ENCODE measurements at places on chromosomes 5 and 9.

DNA sequence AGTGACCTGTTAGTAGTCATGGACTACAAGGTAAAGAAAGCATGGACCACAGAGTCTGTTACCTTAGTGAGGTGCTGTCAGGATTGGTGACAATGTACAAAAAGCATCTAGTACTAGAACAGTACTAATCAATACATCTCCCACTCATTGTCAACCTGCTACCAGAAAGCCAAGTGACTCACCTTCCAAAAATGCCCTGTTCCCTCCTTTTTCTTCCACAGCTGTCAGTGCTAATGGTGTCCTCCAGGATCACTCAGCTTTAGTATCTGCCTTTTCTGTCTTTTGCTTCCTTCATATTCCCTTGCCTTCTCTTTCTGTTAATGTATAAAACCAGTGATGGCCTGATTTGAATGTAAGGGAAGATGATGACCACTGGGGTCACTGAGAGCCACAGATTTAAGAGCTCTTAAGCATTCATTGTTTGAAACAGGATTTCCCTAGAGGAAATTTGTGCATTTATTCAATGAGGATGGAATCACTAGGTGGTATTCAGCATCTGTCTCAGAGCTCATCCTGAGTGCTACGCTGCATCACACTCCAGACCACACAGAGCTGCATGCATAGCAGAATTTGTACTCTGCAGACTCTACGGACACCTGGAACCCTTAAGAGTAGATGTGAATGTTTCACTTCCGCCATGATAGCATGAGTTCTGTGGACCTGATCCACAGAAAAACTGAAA lies 71.0 kb downstream of the SV2C start:
- DNase-seq, result no peak

DNA sequence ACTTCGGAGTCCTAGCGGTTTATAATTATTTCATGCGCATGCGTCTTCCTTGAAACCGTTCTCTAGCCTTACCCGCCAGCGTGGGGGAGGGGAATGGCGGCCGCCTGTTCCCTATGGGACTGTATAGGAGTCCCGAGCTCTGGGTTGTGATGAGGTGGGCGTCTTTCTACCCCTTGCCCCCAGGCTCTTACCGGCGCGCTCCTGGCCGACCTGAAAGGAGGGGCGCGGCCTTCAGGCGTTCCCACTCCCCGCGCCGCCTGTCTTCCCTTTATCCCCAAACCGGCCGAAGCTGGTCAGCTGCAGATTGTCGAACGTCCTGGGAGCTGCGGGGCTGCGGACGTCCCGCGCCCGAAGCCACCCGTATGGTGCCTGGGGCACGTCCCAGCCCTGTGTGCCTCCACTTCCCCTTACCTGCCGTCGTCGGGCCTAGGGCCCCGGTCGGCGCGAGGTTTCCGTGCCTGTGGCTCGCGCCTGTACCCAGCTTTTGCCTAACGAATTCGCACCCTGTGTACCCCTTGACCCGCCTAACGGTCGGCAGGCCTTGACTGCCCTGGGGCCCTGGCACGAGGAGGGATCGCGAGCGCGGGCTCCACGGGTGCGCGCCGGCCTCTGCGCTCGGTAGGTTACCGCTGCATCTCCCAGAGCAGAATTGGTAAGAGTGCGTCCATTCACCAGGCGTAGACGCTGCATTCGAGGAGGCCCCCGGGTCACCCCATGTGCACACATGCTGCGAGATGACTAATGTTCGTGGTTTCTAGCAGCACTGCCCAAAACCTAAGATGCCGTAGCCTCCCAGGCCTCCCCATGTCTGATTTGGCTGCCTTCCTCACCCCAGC lies 653 bp upstream of the HNRNPH1 start:
- peak; percentile 34 for DNase-seq

DNA sequence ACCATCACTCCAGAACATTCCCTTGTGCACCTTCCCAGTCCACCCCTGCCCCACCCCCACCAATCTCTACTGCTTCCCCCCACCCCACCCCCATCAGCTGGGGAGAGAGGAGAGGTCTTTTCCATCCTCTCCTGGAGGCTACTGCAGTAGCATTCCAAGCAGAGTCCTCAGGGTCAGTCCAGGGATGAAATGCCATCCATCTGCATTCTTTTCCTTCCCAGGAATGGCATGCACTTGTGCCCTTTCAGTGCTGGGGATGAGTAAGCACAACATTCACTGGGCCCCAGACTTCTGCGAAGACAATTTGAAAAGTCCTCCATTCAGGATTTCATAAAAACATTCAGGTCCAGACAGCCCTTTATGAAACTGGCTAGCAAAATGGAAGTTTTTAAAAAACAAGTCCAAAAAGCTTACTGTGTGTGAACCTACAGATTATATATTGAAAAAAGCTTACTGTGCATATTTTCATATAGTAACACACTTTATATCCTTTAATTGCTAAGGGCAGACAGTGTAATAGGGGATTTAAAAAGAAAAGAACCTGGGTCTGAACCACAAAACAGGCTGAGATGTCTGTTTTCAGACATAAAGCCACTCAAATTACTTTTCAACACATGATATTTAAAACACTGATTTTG lies 50.0 kb upstream of the GOLPH3 start:
- no peak for DNase-seq

- DNase-seq, result no peak
Measured at GRCh38 chr5:157167214-157167621, 1.2 kb upstream of the GARIN3 start.

DNA sequence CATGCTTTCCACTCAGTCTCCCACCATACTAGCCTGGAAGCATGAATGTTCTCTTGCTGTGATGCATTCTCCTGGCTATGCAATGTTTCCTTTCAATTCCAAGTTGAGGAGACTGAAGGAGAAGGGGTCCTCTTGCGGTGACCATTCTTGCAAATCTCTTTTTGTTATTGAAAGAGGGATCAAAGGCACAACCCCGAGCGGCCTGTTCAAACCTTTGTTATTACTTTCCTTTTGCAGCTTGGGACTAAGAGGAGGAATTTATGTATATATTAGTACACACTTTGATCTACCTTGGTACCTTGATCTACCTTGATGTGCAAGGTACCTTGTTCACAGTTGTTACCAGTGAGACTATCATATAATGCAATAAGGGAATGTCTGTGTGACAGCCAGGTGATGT lies 147.3 kb downstream of the KCTD16 start:
- DNase-seq, result no peak

GRCh38 chr9:2621722-2622460 lies at the start of gene VLDLR:
Gene VLDLR (plus strand): TSS chr9:2621787. CDS start chr9:2622190, 403 bp downstream.
- no peak for DNase-seq

GRCh38 chr9:7935681-7936080 lies 136.1 kb upstream of the DMAC1 start:
- no peak for DNase-seq

DNA sequence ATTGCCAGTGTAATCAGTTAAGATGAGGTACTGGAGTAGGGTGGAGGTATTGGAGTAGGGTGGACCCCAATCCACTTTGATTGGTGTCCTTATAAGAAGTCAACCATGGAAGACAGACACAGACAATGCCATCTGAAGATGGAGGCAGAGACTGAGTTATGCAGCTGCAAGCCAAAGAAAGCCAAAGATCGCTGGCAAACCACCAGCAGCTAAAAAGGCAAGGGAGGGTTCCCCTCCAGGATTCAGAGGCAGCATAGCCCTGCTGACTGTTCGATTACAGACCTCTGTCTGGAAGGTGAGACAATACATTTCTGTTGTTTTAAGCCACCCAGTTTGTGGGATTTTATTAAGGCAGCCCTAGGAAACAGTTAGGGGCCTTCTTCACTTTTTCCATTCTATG lies 30.5 kb upstream of the CKMT2 start:
- no peak for DNase-seq

DNA sequence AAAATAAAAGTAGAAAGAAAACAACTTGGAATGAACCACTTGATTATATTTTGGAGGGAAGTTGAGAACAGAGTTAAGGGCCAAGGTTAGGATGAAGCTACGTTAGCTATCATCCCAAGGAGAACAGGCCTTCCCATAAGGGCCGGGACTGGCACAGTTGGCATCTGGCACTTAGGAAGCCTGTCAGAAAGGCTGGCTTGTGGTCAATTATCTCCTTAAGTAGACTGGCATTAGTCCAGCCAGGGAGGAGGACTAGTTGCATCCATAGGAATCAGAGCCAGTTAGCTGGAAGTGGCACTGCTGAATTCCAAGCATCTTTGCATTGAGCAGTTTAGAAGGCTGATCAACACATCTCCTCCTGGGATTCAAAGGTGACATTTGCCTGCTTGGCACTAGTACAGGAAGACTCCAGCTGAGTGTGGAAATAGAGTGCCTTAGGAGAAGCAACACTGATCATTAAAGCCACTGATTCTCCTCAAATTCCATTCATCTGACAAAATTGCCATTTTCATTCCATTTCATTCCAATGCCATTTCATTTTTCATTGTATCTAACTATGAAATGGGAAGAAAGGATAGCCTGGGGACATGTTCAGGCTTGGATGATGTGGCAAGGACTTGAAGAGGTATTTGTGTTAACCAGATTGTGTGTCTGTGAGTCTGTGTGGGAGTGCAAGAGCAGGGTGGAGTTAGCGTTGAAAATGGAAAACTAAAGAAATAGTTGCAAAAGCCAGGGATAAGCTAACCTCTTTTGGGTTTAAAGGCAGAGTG lies 5.5 kb downstream of the FOXB2 start:
- no peak for DNase-seq

DNA sequence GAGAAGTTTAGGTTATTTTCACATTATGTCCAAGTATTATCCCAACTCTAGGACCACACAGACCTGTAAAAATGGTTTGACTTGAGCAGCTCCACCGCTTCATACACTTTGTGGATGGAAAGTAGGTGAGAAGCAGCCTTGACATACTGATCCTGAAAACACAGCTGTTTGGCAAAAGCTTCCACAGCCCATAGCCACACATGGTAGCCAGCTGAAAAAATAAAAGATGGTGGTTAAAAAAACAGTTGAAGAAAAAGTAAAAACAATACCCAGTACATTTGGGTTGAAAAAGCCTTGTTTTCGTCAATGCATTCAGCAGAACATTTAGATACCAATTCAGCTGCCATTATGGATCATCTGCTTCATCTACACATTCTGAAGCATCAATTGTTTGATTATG lies 36.7 kb downstream of the GEMIN5 start:
- no peak for DNase-seq

GRCh38 chr9:27339661-27340284 lies 42.8 kb upstream of the EQTN start:
- no peak for DNase-seq

- no peak for DNase-seq
Measured at GRCh38 chr5:128093368-128093767, 9.8 kb downstream of the SLC12A2 start.

DNA sequence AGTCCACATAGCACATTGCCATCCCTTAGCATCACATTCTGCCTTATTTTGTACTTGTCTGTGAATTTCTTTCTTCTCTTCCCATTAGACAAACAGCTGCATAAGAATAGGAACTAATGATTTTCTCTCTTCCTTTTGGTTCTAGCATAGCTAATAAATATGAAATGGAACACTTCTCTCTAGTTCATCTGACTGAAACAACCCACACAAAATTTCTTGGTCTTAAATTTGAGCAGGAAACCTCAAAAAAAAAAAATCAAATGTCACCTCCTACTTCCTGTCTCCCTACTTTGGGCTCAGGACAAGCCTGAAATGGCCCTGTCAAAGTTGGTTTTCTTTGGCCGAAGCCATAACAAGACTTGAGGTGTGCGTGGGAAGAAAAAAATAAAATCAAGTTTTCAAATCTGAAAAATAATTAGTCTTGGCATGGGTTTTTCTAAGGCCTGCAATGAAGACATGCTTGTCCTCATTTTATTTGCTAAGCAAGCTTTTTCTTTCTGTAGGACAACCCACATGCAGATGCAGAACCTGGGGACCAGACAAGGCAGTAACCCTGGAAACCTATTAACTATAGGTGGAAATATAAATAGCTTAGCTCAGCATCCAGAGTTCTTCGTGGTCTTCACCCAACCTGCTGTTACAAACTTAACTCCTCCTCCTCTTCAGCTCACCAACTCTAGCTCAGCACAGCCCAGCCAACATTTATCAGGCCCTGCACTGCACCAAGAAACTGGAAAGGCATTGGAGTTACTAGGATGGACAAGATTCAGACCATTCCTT lies 523.5 kb upstream of the KLF4 start:
- DNase-seq, result no peak

GRCh38 chr9:113513536-113513935 lies 50.0 kb downstream of the RGS3 start:
- DNase-seq, result no peak

DNA sequence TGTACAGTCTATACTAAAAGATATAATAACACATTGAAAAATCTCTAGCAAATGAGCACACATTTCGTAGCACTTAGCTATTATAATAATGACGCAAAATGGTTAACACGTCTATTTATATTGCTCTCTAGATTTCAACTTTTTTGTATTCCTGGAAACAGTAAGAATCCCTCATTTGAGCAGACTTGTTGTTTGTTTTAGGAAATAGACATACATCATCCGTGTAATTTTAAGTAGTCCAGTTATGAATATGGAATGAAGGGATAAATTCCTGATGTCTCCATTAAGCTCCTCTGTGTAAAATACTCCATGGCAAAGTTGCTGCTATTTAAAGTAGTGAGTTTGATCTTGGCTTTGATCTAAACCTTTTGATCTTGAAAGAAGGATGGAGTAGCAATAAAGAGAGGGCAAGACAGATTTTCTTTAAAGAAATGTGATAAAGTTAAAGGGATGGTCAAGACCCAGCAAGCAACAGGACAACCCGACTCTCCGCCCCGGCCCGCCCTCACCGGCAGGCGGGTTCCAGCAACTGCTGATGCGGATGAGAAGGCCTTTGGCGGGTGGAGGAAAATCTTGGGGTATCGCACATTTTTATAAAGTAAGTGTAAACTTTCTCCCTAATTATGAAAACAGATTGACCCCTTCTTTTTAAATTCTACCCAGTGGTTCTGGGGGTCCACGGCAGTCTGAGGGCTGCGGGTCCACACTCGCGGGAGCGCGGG lies 277.4 kb downstream of the AOPEP start:
- no peak for DNase-seq

DNA sequence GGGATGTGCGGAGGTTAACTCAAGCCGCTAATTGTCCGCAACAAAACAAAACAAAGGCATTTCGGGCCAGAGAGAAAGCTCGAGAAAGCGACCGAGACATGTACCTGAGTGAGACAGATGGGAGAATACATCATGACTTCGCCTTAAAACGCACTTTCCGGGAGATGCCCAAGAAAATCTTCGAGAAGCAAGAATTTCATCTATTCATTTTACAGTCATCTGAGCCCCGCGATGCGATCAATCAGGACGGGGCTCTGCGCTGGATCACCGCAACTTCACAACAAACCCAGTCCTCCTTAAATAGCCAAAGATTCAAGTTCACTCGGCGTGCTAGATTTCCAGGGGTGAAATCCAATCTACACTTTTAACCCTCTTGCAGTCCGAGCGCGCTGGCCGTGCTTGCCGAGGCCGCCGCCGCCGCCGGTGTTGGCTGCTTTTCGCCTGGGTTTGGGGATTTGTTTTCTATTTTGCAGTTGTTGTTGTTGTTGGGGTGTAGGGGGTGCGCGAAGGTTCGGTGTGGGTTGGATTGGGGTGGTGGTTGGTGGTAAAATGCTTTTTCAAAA lies 482 bp downstream of the NFIB start:
- DNase-seq, result no peak

- no peak for DNase-seq
Measured at GRCh38 chr9:95204710-95205109, 112.8 kb downstream of the FANCC start.

Measured in activated effector memory CD4-positive, alpha-beta T cell treated with Interleukin-2 at 50 U/mL for 16 hours (primary cell).